ENCODE measurements at places on chromosomes 12 and 14.

- DNase-seq: no peak
Observed at GRCh38 chr14:24565766-24566165, 10.3 kb downstream of the CTSG start.

DNA sequence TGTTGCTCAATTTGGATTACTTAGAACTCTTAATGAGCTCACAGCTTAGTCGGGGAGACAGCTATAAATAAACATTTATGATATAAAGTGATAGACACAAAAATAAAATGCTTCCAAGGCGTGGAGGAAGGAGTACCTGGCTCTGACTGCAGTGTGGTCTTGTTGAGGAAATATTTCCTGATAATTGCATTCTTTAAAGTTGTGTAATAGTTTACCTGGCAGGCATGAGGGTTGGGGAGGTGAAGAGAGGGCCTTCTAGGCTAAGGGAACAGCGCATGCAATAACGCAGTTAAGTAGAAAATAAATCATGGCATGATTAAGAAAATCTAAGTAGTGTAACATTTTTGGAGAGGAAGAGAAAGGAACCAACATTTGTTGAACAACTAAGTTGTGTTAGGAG, 260.5 kb upstream of the ATP2B1 start:
- DNase-seq: no peak

DNA sequence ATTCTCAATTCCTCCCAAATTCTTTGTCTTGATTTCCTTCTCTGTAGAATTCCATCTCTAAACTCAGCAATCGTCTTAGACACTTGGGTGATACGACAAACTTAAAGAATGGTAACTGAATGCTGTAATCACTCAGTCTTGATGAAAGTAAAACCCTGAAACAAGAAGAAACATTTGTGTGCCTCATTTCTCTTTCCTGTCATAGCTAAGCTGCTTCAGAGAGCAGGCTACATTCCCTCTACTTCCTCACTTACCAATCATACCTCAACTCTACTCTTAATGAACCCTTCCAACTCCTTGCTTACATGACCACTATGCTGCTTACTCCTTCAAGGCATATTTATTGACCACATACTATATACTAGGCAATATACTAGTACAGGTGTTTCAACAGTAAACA, 8.3 kb downstream of the MAP4K5 start:
- DNase-seq: no peak

- DNase-seq: no peak
Observed at GRCh38 chr12:101924618-101925017, 47.2 kb downstream of the DRAM1 start.

GRCh38 chr14:75201087-75201486, 24.7 kb upstream of the TMED10 start:
- no peak for DNase-seq

- no peak for DNase-seq
Observed at GRCh38 chr14:34935488-34935887, 47.3 kb upstream of the SRP54 start.

- DNase-seq: no peak
Observed at GRCh38 chr12:4252601-4253000, 21.0 kb upstream of the CCND2 start.

DNA sequence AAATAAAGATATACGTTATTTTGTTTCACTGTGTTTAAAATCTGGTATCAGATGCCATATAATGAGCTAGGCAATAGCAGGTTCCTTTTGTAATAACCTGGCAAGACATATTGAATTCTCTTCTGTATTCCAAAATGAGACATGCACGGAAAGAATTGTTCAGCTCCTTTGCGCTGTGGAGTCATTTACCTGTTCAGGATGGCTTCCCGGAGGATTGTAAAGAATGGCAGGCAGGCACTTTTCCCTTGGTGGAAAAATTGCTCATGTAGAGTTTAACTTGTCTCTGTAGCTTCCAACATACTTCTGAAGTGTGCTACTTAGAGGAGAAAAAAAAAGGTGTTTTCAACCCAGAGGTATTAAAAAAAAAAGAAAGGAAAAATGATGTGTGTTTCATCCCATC, 805.2 kb downstream of the GALC start:
- DNase-seq: no peak

DNA sequence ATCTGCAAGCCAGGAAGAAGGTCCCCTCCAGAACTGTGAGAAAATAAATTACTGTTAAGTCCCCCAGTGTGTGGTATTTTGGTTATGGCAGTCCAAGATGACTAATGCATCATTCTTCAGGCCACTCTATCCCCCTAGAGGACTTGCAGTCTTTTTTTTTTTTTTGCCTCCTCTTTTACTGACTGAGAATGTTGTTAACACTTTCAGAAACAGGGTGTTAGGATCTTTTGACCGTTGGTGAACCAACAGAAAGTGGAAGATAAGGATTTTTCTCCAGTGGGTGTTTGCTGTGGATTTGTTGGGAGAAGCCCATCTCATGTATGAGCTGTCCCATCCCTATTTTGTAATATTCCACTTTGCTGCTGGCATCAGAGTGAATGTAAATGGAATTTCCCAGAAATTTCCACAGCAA, 37.8 kb downstream of the MARK3 start:
- DNase-seq: no peak

DNA sequence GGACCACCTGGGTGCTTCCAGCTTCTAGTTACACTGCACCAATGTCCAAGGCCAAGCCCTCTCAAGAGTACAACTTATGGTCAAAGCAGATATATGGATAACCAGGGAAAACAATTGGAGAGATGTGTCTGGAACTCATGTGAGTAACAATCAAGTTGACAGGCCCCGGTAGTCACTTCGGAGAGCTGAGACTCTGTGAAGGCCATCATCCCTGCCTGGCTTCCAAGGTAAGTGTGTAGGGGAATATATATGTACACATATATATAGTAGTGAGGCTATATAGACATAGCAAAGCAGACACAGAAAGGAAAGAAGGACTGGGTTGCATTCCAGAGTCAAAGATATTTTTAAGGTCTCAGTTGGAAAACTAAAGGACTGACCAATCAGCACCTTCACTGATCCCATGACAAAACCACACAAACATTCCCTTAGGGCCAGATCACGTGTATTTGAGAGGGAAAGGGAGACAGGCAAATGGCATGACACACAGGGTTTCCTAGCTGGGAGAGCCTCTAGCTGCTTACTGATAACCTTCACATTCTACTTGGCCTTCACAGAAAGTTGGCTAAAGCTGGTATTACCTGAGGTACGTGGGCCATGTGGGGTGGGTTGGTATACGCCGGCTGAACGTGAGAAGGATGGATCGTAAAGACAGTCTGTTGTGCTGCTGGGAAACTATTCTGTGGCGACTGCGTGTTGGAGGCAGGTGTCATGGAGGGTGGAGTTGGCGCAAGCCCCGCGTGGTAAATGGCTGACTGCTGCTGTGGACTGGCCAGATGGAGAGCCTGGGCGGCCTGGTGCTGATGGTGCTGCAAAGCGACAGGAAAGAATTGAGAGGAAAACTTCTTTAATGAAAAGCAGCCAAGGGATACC, 50.0 kb downstream of the SH2B3 start:
- DNase-seq: no peak

GRCh38 chr14:76923431-76924370, 97.5 kb downstream of the LRRC74A start:
- no peak for DNase-seq
